NCI-H187 treated with DMSO at 0.1 percent for 48 hours (cell line): ENCODE measurements at places on chromosomes 13 and 19.

DNA sequence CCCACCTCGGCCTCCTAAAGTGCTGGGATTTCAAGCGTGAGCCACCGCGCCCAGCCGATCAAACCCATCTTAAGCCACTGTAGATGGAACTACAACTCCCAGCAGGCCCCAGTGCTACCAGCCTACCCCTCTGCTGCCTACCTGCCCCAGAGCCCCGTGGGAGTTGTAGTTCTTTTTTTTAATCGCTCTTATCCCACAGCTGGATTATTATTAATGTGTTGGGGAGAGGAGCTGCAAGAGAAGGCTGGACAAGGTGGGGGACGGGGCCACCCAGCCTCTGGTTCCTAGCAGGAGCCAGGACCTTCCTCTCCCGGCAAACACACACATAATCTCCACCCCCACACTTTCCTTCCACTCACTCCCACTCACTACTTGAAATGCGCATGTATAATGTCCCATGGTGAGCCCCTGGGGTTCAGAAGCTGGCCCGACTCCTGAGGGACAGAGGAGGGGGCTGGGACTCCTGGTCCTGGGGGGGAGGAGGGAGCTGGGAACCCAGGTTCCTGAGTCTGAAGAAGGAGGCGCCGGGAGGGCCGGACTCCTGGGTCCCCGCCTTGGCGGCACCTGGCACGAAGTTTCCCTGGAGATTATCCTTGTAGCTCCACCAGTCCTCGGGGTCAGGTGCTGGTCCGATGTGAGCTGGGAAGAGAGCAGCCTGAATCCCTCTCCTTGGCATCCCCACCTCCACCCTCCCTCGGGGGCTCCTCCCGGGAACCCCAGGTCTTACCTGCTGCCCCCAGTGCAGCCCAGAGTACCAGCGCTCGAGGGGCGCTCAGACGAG, 958 bp downstream of the CA11 start:
- DNase-seq = peak; percentile 69

GRCh38 chr13:28384789-28385188, 110.1 kb downstream of the FLT1 start:
- no peak for DNase-seq

GRCh38 chr19:49210901-49211451, 53.4 kb downstream of the TRPM4 start:
- DNase-seq = no peak

DNA sequence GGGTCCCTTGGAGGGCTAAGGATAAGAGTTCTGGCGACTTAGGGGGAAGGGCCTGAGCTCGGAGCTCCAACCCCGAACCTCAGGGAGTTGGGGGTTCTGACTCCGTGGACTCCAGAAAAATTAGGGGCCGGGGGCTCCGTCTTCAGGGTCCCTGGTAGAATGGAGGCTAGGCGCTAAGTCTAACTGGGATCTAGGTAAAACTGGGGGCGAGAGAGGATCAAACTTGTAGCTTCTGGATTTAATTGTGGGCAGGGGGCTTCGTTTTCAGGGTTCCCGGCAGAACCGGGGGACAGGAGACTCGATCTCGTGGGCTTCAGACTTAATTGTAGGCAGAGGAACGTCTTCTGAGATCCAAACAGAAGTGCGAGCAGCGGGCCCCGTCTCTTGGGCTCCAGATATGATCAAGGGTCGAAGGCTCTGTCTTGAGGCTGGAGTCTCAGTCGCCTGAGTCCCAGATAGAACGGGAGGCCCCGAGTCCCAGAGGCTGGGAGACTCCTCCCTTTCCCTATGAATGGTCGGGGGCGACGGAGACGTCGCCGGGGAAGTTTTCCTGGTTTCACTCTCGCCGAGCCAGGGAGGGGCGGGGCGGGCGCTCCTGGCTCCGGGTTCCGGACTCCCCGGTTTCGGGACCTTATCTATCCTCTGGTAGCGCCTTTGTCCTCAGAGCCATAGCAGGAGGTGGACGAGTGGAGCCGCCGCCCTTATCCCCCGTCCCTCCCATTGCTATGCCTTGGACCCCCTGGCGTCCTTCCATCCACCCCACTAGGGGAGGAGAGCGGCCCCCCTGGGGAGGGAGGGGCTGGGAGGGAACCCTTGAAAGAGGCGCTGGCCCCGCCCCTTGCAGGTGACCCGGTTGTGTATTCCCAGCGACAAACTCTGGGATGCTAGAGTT, 1.3 kb downstream of the NECTIN2 start:
- no peak for DNase-seq

DNA sequence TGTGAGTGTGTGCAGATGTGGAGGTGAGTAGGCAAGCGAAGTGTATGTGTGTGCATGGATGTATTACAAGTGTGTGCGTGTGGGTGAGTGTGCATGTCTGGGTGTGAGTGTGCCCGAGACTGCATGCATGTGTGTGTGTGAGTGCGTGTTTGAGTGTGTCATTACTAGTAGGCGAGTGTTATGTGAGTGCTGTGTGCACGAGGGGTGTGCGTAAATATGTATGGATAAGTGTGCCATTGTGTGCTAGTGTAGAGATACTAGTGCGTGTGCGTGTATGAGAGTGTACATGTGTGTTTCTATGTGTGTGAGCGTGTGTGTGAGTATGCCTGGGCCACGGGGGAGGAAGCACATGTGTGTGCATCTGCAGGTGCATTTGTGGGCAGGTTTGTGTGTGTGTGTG, 53.8 kb downstream of the CELF5 start:
- DNase-seq = no peak

DNA sequence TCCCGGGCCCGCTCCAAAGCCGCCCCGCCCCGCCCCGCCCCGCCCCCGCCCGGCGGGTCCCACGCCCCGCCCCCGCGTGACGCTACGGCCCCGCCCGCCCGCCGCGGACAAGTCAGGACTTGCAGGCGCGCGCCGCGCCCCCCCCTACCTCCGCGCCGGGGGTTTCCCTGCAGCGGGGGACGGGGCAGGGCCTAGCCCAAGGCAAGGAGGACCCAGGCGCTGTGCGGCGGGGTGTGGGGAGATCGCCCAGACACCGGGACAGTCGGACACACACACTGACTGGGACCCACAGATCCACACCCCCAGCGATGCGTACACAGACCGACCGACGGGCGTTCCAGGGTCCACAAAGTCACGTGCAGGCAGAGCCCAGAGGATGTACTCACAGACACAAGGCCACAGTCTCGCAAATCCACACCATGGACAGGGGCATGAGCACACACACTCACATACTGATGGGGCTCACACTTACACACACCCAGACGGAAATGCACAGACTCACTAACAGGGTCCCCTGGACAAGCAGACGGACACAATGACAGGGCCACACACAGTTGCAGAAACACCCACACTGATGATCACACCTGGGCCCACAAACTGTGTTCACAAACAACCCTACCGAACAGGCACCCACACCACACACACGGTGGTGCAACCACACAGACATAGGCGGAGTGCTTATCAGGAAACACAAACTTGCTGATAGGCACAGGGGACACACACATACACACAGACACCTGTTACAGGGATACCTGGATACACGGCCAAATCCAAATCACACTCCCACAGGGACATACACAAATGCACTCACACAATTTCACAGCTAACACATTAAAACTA, 436 bp upstream of the BBC3 start:
- no peak for DNase-seq
